ENCODE measurements at places on chromosomes 4 and X. TPM values are rescaled to one million over a fixed set of nuclear protein-coding genes. Genes with fewer than 3 reads are reported as not detected.

DNA sequence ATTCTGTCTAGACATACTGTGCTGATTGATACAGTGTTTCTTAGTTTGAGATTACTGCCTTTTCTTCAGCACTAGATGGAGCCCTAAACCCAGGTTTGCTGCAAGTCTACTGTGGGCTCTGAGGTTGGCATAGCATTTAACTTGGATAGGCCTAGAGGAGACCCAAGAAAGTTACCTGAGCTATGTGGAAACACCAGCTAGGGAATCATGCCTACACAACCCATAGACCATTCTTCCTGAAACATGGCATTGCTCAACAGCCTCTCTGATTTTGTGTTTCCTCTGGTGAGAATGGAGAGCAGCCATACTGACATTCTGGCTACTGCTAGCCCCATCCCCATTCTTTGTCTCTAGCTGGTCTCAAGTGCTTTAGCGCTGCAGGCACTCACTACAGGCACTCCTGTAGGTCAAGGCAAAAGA is 287.7 kb upstream of the PCDH18 start:
- H3K4me1 ChIP-seq: no peaks in the 10 kb centered on the region
- H3K27ac ChIP-seq: no peak overlapping the region
- DNase-seq: peak; percentile 22

DNA sequence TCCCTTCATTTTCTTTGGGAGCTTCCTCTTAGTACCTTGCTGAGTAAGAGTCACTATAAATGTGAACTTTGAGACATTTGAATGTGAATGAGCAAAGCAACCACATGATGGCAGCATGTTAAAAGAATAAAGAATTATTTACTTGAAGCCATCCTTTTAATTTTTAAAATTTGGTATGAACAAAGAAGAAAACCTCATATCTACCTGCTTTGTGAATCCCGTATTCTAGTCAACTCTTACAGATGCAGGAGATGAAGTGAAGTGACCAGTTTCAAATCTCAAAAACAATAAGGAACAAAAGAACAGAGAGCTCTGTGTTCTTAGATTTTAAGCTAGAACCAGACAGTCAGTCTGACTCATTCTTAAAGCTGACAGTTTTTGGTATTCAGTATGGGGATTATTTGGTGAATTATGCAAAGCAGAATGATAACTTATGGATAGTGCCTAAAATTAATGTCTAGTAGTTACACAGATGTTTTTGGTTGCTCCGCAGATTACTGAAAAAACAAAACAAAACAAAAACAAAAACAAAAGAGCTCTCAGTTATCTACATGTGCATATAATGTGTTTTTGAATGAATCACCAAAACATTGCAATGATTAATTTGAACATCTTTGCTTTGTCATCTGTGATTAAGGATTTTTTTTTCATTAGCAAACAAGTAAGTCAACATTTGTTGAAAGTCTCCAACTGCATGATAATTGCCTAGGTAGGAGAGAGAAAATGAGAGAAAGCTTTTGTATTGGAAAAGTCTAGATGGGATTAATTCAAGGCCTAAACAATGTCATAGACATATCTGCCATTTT is 48.2 kb upstream of the H2AZ1 start:
- no peaks in the 10 kb centered on the region for H3K27me3 ChIP-seq
- no peak overlapping the region for H3K4me3 ChIP-seq
- DNase-seq: no peak
- no peak overlapping the region for H3K27ac ChIP-seq

DNA sequence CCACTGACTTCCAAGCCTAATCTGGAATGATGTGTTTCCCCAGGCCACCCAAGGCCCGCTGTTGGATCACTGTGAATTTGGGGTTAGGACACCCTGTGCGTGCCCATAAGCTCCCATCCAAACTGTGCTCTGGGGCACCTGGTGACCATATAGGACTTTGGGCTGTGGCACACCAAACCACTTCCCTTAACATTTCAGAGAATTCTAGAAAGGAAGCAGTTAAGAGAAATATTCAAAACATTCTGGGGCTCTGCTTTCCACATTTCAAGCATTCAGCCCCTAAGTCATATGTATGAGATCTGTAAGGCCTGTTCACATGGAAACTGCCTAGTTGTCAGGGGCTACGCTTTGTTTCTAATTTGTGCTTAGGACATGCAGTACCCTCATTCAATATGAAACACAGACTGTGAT is 14.4 kb downstream of the VGLL1 start:
- H3K4me1 ChIP-seq: no peaks in the 10 kb centered on the region
- no peaks in the 10 kb centered on the region for H3K27me3 ChIP-seq
- DNase-seq: no peak
- H3K27ac ChIP-seq: no peak overlapping the region
- no peak overlapping the region for H3K4me3 ChIP-seq
- no peaks in the 10 kb centered on the region for H3K36me3 ChIP-seq

DNA sequence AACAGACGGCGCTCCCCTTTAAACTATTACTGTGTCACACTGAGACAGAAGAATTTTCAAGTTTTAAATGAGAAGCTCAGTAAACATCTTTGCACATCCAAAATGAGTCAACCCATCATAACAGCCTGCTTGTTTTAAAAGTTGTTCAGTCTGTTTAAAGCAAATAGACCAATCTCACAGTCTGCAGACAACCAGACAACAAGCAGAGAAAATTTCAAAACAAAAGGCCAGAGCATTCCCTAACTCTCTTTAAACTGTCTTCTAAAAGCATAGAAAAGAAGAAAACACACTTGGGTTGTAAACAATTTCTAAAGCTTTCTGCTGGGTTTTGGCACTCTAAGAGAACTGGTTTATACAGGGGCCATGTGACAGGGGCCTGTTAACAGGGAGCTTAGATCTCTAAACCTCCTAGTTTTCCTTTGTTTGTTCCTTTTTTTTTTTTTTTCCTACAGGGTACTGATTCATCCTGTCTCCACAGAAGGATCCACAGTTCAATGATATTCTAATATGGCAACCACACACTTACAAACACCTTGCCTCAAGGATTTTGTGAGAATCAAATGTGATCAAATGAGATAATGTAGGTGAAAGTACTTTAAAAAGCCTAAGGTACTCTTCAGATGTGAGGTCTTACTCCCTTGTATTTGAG is 100.8 kb upstream of the MAML3 start:
- no peak overlapping the region for H3K4me3 ChIP-seq
- H3K27me3 ChIP-seq: no peaks in the 10 kb centered on the region
- no peak for DNase-seq

DNA sequence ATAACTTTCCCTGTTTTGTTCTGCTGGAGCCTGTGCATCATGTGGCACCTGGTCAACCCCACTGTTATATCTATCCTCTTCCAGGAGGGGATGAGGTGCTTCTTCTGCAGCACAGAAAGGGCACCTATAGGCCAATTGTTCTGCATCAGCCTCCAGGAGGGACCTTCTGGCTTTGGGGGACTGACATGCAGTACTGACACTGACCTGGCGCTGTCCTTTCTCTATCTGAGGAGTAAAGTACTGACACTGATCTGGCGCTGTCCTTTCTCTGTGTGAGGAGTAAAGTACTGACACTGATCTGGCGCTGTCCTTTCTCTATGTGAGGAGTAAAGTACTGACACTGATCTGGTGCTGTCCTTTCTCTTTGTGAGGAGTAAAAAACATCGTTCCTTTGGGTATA is 498.4 kb downstream of the PACRGL start:
- H3K4me3 ChIP-seq: no peak overlapping the region
- DNase-seq: no peak
- H3K4me1 ChIP-seq: no peaks in the 10 kb centered on the region
- no peaks in the 10 kb centered on the region for H3K27me3 ChIP-seq
- no peak overlapping the region for H3K27ac ChIP-seq
- no peaks in the 10 kb centered on the region for H3K36me3 ChIP-seq

DNA sequence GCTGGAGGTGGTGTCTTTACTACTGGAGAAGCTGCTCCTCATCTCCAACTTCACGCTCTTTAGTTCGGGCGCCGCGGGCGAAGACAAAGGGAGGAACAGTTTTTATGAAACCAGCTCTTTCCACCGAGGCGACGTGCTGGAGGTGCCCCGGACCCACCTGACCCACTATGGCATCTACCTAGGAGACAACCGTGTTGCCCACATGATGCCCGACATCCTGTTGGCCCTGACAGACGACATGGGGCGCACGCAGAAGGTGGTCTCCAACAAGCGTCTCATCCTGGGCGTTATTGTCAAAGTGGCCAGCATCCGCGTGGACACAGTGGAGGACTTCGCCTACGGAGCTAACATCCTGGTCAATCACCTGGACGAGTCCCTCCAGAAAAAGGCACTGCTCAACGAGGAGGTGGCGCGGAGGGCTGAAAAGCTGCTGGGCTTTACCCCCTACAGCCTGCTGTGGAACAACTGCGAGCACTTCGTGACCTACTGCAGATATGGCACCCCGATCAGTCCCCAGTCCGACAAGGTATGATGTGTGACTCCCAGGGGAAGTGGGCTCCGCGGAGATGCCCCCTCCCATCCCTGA is 634 bp downstream of the LRAT start:
- peaks cover 7% of the 10 kb centered on the region for H3K4me1 ChIP-seq
- H3K36me3 ChIP-seq: no peaks in the 10 kb centered on the region
- no peaks in the 10 kb centered on the region for H3K27me3 ChIP-seq
- no peak overlapping the region for H3K27ac ChIP-seq

Gene LAP3
- 100 TPM for total RNA-seq

Gene HTRA3
- 6.1 TPM for total RNA-seq

Gene NLGN4X
- 10.4 TPM for total RNA-seq

DNA sequence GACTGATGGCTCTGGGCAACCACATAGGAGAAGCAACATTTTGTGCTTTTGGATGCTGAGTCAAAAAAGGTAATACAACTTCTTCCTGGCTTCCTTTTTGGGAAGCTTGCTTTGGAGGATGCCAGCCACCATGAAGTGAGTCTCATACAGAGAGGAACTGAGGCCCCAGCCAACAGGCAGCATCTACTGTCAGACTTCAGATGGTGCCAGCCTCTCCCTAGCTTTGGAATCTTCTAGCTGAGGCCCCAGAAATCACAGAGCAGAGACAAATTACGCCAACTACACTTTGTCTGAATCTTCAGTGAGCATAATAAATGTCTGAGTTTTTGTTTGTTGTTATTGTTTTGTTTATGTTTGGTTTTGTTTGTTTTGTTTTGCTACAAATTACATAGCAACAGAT is 136.1 kb downstream of the ATP10D start:
- H3K36me3 ChIP-seq: no peaks in the 10 kb centered on the region
- H3K27ac ChIP-seq: no peak overlapping the region
- H3K4me1 ChIP-seq: no peaks in the 10 kb centered on the region
- no peaks in the 10 kb centered on the region for H3K27me3 ChIP-seq
- DNase-seq: no peak
- H3K4me3 ChIP-seq: no peak overlapping the region

Data from testis (tissue), 5 donors.